ENCODE measurements at places on chromosomes 12 and 14.

- DNase-seq = no peak
Observed at GRCh38 chr12:42270596-42270995, 32.5 kb upstream of the YAF2 start.

DNA sequence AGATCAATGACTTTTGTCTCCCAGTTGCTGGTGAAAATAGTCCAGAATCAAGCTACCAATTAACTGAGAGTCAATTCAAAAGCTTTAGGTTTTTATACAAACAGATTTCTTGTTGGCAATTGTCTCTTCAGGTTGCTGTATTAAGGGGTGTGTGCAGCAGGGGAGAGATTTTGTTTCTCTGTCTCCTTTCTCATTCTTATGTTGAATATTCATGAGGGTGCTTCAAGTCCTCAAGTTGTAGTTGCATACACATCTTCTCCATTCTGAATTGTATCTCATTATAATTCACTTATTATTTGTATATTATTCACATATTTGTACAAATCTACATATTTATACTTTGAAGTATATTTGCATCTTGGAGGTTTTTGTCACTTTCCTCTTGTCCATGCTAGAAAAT, 126.7 kb upstream of the PTPRQ start:
- no peak for DNase-seq

GRCh38 chr12:69065775-69066174, 132.8 kb upstream of the CPM start:
- DNase-seq = no peak

DNA sequence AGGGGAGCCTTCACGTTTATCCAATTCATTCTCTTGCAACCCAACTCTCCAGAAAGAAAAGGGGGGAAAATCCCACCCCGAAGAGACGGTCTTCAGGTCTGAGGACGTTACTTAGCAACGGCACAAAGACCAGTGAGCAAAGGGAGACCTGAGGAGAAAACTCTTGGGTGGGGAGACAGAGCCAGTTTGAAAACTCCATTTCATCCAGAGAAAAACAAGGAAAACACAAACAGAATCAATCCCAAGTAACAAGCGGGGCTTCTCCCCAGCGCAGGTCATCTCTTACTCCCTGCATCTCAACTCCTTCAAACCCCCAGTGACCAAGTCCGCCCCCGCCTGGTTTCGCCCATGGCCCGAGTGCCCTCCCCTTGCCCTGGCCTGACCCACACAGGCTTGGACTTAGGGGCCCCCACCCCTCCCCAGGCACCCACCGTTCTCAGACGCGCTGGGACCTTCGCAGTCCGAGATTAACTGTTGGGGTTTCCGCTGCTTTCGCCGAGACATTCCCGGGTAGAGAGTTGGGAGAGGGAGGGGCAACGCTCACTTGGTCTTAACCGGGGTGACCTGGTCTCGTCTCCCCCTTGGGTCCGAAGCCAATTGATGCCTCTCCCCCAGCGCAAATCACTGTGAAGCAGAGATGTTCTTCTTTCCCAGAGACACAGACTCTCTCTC, 10.4 kb upstream of the SALL2 start:
- no peak for DNase-seq

GRCh38 chr12:57771236-57771872, 551 bp downstream of the METTL1 start:
- peak; percentile 76 for DNase-seq

DNA sequence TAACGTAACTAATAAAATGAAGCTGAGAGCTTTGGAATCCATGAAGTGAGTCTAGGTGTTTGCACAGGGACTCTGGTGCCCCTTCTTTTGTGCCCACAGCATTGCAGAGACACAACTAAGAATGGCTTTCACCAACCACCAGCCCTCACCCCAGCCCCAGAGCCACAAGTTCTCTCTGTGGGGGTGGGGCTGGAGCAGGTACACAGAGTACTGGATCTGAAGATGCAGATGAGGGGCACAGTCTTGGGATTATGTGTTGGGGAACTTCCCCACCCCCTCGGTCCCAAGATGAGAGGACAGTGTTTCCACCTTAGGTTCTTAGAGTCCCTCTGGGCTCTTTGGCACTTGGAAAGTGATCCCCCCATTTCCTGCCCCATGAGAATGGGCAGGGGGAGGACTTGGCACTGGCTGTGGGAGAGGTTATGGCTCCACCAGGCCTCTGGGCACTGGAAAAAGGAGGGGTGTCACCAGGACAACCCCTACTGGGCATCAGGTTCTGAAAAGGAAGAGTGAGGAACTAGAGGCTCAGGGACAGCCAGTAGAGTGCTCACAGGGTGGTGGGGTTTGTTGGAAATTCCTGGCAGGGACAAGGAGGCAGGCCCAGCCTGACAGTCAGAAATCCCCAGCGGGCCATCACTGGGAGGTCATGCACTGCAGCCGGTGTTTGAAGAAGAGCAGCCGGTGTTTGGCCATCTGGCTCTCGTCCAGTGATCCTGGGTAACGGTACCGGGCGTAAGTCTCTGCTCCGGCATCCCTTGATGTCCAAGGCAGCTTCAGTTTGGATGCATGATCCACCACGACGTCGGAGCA, 6.7 kb downstream of the B4GALNT1 start:
- DNase-seq = no peak
